ENCODE measurements at places on chromosomes 2 and 18.

GRCh38 chr2:178909507-178909906, 102.3 kb upstream of the TTN start:
- no peak for DNase-seq

DNA sequence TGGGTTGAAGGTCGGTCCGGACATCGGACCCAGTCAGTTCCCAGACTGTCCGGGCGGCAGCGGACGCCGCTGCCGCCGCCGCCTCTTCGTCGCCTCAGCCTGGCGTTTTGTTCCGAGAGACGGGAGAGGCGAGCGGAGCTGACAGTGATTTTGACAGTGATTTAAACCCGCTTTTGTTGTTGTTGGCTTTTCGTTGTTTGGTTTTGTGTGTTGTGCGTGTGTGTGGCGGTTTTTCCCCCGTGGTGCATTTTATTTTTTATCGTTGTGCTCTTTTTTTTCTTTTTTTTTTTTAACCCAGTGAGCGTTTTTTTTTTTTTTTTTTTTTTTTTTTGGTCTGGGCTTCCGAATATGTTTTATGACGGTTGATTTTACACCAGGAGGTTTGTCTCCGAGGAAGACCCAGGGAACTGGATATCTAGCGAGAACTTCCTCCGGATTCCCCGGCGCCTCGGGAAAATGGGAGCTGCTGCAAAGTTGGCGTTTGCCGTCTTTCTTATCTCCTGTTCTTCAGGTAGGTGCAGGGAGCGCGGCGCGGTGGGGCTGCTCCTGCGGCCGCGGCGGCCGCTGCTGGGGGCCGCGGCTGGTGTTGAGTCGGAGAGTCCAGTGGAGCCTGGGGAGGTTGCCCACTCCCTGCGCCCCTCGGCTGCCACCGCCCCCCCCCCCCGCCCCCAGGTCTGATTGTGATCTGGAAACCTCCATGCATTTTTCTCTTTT, at the start of gene ACVR2A:
TSS of gene ACVR2A (plus strand) at position 333 of the 714 bp plus-strand sequence. CDS start at position 457, 124 bp downstream.
- peak; percentile 50 for DNase-seq

GRCh38 chr18:57780706-57781347, 22.3 kb downstream of the ATP8B1 start:
- peak; percentile 88 for DNase-seq

DNA sequence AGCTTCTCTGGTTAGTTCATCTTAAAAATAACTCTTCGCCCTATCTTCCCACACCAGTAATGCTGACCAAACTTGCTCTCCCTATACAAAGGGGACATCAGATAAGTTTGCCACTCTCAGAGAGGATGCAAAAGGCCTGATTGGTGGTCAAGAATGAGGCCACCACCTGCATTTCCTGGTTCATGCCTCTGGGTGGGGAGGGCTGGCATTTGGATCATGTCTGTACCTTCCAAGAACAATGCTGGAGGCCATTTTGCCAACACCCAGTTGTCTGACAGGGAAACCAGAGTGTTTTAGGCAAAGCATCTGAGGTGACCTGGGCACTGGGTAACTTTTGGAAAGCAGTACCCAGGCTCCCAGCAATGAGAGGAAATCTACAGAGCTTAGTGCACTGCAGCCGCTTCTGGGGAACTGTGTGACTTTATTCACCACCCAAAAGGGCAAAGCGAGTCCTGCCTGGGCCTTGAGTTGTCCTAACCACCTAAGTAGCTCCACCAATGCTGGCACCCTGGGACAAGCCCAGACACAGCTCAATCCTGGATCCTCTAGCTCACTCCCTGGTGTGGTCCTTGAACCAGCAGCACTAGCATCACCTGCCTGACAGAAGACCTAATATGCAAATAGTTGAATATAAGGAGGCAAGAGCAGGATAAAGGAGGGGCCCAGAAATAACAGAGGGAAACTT, 35.1 kb downstream of the CAPN13 start:
- DNase-seq = no peak

DNA sequence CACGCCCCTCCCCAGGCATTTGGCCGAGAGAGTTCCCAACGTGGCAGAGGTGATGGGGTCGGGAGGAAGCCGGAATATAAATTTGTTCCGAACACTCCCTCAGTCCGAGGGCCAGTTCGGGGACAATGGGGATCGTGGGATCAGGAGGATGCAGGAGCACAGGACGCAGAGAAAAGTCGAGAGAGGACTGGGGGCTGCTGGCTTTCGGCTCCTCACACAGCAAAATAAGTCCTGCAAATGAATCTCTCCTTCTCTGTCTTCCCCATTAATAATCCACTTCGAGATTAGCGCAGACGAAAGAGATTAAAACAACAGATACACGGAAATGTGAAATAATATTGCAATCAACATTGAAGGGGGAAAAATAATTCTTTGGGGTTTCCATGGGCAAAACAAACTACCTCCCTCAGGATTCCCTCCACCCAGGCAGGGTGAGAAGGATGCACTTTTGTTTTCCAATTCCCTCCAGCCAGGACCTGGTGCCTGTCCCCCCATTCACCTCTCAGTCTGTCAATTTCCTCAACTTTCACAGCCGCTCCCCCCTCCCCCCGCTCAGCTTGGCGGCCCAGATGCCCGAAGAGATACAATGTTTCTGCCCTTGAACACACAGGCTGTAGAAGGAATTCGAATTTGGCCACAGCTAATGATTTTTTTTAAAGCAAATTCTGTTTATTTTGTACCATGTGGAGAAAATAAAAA, 3.1 kb upstream of the ZEB2 start:
- DNase-seq = no peak

GRCh38 chr2:152500772-152501171, 165.8 kb downstream of the FMNL2 start:
- no peak for DNase-seq

Data from iris pigment epithelial cell (primary cell).